ENCODE measurements at places on chromosomes 3 and 15.

- DNase-seq: no peak
Measured at GRCh38 chr15:40911141-40911540, 16.9 kb downstream of the VPS18 start.

DNA sequence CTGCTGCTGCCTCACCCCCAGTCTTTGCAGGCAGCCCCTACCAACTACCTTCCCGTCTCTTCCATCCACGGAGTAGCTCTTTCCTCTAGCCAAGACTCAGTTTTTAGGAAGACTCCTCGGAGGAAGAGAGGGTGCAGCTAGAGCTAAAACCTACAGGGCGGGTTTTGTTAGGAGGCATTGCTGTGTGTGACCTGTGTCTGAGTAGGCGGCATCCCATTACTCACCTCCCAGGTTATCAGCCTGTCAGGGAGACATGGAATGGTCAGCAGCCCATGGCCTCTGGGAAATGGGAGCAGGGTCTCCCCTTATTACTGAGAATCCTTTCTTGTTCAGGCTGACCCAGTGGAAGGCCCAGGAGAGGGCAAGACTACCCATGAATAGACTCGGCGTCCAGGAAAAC lies 43.8 kb upstream of the FGD5 start:
- no peak for DNase-seq

GRCh38 chr3:196414469-196414868 lies 17.8 kb downstream of the UBXN7 start:
- no peak for DNase-seq

GRCh38 chr15:35281515-35281914 lies 196.4 kb upstream of the NANOGP8 start:
- DNase-seq: no peak

DNA sequence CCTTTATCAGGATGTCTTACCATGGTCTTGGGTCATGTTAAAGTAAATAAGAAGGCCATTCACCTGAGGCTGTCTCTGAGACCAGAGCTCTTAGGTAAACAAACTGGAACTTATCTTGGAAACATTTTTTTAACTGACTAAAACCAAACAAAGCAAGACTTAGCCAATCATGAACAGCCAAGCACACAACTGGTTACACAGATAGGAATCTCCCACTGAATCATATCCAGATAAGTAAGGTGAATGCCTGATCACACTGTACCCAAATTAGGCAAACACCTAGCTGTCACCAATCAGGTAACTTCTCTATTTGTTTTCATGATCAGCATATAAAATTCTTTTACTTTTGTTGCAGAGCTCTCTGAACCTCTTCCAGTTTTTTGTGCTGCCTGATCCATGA lies 205.4 kb downstream of the CNTN3 start:
- no peak for DNase-seq

DNA sequence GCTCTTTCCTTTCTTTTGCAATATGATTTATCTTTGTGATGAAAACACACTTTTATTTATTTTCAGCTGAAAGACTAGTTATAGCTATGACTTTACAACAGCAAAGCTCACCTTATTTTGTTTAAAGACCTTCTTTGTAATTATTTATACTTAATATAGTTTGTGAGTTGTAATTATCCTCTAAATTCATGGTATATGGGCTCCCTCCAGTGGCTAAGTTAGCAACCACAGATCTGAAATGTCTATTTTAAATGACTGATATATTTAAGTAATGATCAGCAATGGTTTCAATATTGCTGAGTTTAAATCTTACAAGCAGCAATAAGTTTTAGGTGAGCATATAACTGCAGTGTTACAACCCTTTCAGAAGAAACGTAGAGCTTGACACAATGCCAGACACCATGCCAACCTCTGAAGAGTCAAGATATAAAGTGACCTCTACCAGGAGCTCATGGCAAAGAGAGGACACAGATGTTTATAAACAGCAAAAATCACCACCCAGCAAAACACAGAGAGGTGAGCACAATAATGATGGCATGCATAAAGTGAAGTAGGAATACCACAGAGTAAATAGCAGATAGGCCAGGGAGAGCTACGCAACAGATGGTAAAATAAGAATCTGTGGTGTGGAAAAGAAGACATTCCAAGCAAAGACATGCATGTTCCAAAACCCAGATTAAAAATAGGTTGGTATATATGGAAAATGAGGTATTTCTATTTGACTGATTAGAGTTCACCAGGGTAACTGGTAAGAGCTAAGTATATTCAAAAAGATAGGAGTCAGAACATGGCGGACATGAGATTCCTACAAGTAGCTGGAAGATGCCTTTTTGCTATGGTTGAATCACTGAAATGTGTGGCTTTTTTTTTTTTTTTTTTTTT lies 143.7 kb upstream of the ZNF385D start:
- no peak for DNase-seq

DNA sequence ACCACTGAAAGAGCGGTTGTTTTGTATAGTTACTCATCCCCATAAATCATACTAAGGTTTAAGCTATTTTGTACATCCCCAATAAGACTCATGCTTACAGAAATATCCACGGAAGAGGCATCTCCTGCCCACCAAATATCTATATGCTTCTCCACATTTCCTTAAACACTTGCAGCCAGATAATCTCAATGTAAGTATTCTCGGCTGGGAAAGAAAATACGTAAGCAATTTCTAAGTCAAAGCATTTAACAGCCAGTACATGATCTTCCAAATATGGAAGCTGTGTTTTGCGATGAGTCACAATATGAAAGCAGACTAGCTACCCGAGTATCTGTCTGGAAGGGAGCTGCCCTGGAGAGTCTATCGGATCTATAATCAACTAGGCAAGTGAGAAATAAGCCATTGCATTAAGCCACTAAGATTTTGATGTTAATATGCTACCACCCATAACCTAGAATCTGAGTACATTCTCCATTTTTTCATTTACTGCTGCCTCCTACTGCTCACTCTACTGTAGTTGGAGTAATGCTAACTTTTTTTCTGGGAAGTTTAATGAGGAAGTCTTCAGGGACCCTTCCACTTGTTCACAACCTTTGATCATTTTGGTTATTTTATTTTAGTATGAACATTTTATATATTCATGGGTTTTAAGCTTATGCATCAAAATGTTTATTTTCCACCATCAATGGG lies 26.9 kb upstream of the ZMAT3 start:
- no peak for DNase-seq

- DNase-seq: no peak
Measured at GRCh38 chr3:112351036-112351435, 18.1 kb downstream of the CD200 start.

DNA sequence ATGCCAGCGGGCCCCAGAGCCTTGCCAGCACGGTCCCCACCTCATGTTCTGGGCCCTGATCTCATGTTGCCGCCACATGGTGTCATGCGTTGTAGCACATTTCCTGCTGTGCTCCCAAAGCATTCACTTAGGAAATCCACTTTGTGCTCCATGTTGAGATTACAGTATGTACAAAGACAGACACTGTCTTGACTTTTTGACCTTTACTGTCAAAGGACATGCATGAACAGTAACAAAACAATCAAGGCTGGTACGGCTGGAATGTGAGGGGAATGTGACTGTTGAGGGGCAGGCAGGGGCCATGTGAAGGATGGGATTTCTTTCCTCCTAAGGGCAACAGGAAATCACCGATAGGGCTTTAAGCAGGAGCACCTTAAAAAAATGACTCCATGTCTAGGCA lies 53.3 kb upstream of the RPL32 start:
- DNase-seq: no peak

DNA sequence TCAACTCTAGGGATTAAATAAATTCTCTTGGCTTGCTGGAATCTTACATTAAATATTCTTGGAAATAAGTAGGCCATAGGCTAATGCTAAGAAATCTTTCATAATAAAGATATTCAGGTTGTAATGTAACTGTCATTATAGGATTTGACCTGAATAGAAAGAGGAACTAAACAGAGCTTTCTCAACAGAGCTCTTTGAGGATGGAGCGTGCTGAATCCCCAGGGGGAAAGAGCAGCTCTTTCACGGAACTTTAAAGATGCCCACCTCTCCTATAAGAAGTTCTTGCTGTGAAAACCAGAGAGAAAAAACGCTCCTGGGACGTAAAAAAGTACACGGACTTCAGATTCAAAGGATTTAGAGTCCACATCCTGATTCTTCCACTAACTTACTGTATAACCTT lies 77.9 kb downstream of the NTRK3 start:
- no peak for DNase-seq

DNA sequence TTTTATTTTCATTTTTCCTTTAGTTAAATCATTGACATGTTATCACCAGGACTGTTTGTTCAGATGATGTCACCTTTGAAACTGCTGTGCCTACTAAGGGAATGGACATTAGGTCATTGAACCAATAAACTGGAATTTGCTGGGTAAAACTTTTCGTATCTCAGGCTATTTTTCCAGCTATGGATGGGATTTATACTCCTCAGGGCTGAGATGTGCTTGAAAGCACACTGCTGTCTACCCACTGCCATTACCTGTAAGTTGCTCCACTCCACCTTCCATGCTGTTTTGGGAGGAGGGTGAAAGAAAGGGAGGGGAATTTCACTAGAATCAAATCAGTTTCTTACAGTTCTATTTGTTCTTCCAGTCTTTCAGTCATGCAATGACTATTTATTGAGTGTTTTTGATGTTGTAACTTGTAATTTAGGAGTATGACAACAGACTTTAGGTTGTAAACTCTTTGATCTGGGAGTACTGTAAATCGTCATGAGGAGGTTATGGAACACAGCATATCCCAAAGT lies 11.3 kb downstream of the EHD4 start:
- no peak for DNase-seq

All from left cardiac atrium (tissue), 4 donors.